Cortex of kidney (tissue), 1 donor: ENCODE measurements at places on chromosomes 12 and 14.

DNA sequence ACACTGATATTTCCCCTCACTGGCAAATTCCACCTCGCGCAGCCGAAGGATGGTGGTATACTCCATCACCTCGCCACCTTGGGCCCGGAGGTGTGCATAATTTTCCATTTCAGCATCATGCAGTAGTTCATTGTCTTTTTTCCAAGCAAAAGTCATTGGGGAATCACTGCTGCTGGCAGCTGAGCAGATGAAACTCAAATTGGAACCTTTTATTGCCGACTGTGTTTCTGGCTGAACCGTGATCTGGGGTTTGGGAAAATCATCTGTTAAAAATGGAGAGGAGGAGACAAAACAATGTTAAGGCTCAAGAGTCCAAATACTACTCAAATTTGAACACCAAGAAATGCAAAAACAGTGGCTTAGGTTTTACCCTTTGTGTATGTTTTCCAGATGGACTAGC lies 39.7 kb downstream of the LRIG3 start:
- DNase-seq, result no peak

- DNase-seq, result no peak
These were observed 888.6 kb upstream of the SEL1L start for GRCh38 chr14:82422230-82422629.

- DNase-seq, result no peak
These were observed 40.7 kb downstream of the PPFIBP1 start for GRCh38 chr12:27564612-27565213.

DNA sequence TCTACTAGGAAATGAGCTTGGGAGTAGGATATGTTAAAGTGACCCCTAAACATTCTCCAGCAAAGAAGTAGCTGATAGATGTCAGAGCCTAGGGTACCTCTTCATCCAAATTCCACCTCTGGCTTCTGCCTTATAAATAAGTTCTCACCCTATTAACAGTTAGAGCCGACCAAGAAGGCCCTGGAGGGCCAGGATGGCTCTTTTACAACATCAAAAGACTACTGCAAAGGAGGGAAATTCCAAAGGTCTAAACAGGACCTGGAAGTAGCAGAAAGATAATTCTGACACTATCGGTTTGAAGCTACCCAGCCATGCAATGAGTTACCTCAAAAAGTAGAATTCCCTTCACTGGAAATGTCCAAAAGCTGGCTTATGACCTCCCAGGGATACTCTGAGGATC lies 90.0 kb downstream of the PPM1H start:
- DNase-seq, result no peak

- DNase-seq, result no peak
These were observed 1.6 kb upstream of the CLEC14A start for GRCh38 chr14:38257507-38257906.

DNA sequence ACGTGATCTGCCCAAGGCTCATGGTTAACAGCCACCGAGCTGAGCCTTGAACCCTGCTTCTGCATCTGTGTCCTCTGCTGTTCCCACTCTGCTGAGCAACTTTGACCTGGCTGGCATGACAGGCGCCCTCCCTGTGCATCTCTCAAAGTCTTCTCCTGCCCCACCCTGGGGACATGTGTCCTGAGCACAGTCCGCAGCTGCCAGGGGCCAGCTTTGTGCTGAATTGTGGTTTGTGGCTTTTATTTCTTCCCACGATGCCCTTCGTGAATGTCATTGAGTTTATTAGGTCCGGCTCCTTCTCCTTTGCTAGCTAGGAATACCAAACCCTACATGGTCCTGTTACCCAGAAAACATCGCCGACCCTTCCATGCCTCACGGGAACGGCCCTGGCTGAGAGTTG lies 161.0 kb downstream of the TSPAN9 start:
- DNase-seq, result no peak

- DNase-seq, result no peak
These were observed 54.7 kb downstream of the FRS2 start for GRCh38 chr12:69524755-69525469.

DNA sequence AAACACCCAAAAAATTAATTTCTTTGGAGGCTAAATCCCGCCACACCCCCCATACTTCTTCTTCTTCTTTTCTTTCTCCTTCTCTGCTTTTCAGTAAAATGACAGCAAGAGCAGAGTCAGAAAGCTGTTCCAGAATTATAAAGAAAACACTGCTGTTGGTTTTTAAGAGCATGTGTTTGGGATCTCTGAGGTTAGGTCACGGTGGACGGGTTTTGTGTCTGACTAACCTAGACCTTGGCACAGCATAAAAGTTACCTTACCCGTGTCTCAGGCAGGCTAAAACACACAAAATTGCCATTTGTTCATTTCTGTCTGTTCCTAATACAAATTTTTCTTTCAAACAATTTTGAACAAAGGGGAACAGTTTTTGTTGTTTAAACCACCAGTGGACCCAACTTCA lies 540.8 kb downstream of the NRXN3 start:
- no peak for DNase-seq

DNA sequence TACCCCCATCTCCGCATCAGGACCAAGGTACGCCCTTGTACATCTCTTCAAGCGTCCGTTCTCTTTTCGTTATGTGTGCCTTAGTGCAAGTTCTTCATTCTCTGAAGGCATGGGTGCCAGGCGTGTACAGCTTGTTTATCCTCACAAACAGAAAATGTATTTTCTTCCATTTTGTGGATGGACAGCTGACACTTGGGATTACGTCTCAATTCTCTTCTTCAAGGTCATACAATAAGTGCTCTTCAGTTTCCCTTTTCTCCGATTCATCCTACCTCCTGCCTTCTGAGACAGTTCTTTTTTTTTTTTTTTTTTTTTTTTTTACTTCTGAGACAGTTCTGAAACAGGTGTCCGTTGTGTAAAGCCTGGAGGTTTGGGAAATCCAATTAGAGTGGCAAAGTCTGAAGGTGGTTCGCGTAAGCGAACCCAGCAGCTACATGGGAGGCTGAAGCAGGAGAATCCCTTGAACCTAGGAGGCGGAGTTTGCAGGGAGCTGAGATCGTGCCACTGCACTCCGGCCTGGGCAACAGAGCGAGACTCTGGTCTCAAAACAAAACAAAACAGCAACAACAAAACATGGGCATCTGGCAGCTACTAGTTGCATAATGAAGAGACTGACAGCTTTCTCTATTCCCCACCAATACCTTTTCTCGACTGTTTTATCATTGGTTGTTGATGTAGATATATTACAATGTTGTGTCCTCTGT lies 734 bp downstream of the COX6A1 start:
- no peak for DNase-seq

DNA sequence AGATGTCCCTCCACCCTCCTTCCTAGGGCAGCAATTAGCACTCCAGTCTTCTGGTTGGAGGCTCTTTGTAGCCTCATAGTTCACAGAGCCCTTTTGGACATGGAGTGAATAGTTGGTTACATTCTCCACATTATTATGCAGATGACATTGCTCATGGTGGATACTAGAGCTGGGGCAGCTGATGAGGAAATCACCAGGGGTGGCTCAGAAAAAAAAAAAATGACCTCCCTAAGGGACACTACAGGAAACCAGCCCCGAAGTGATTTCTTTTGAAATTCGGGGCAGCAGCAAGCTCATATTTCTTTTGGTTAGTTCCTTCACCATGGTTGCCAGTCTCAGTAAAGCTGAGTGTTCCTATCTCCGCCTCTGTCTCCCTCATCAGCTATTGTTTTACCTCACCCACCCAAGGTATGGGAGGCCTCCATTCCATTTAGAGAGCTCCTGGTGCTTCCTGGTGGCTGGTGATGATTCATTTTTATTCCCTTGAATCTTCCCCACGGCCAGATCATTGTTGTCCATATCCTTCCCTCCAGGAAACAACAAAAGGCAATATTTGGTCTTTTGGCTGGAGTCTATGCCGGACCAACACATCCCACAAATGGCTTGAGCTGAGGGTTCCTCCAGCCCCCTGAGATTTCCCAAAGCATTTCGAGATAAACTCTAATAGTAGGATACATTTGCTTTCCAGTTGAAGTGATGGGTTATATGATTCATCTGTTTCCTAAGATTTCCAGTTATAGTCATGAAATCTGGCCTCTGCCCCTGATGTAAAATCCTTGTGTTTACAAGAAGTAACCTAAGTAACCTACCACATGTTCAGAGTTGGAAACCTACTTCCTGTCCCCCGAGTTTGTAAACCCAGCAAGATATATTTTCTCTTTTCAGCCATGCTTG lies 56.2 kb upstream of the NID2 start:
- no peak for DNase-seq

DNA sequence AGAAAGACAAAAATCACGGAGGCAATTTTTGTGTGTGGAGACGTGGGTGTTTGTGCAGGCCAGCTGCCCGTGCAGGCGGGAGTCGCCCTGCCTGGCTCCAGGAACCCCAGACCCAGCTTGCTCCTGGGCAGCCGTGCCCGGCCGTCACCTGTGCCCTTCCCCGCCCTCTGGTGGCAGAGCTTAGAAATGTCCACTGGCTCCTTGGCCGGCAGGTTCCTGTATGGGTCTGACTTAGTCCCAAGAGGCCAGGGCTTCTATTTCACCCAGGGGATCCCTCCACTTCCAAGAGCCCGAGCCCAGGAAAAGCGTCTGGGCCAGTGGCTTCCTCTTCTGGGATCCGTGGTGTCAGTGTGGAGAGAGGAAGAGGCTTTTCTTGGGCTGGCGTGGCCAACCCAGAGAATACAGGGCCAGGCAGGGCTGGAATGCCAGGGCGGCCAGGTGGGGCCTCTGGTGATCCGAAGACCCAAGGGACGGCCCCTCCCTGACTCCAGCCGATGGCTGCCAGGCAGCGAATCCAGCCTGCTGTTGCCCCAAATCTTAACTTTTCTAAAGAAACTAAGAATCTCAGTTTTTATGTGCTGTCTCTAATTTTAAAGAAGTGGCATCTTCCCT lies 120.9 kb downstream of the TMEM132C start:
- no peak for DNase-seq

DNA sequence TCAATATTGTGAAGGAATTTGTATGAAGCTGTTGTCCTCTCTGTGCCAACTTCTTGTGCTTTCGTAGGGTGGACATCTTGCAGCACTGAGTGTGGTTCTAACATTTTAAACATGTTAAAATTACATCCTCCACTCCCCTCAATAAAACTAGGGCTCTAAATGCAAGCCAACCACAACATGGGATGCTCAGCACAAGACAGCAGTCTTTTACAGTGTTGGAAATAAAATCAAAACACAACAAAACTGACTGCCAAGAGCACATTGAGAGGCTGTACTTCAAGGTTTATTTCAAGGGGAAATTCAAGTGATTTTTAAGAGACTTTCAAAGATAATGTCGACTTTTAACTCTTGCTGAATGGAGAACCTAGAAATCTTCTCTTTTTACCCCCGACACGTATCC lies 396.9 kb downstream of the TMTC2 start:
- DNase-seq, result no peak

DNA sequence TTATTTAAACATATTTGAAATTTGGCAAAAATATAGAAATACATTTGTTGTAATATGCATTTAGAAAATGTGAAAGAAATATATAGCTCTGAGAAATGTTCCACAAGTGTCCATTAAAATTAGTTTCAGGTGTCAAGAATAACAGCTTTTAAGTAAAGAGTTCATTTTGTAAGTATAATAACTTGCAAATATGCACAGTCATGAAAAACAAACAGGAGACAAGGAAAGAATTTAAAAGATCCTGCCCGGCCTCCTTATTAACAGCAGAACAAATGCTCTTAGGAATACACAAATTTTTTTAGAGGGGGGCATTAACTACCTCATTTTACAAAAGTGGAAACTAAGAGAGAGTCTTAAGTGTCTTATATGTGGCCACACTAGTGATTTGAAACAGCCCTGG lies 77.7 kb upstream of the DBX2 start:
- no peak for DNase-seq

- no peak for DNase-seq
These were observed at the start of gene MARCHF9 for GRCh38 chr12:57754411-57755193. MARCHF9 (plus strand) TSS chr12:57755103; CDS start chr12:57755529, 426 bp downstream.

DNA sequence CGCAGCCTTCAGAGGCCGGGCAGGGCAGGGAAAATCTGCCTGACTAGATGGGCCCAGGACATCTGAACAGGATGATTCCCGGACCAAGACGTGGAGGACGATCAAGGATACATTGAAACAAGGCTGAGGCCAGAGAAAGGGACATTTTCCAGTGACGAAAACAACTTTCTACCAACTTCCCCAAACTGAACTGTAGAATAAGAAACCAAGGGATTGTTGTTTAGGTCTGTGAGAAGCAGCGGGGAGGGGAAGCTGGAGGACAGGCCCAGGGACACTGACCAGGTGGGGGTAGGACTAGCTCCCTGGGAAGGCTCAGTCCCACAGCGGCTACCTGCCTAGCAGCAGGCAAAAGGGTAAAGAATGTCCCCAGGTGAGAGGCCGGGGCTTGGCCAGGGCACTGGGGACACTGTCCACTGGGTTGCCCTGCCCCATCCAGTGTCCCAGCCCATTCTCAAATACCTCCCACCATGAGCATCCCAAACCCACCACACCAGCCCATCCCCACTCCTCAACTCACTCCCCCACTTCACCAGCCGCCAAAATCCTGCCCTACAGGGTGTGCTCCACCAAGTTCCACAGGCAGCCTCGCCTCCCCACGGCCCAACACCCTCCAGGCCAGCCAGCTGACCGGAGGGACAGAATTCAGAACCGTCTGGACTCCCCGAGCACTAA lies 995 bp downstream of the TNFRSF1A start:
- DNase-seq, result no peak

DNA sequence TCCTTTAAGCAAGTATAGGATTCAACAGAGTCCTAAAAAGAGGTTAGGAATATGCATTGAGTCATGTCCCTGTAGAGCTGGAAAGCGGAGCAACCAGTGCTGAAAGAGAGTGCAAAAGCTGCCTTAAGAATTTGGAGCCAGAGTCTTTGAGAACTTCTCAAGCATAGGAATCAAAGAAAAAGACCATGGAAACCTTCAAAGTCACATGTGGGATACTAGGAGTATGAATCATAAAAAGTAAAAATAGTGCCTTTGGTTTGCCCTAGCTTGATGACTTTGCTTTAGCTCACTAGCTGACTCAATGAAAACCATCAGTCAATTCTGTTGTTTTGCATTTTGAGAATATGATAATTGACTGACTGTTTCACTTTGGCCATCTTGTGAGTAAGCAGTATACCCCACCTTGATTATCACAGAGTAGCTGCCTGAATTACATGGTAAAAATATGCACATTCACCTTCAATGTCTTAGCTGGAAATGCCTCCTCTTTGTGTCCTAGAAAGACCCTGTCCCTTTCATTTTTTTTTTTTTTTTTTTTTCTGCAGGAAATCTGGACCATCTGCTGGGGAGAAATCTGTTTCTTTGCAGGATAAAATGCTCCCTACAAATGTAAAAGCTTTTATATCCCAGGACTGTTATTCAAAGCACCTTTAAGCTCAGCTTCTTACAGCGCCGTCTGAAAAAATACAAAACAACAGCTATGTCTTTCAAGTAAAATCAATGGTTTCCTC lies 248.6 kb upstream of the KRR1 start:
- no peak for DNase-seq

DNA sequence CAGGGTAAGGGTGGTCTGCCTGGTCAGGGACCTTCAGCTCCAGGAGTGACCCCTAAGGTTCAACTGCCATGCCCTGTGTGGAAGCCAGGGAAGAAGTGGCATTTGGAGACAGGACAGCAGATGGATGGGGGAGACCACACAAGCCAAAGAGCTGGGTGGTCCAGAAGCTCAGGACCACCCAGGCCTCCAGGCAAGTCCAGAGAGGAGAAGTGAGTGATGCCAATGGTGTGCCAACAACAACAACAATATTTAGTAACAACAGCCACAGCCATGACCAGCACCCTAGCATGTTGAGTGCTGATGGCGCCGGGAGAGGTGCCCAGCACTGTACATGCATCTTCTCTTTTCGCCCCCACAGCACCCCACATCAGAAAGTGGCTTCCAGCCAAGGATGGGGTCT lies 113.7 kb downstream of the ESRRB start:
- DNase-seq, result no peak
